HT1080 (cell line): ENCODE measurements at places on chromosomes 6 and 20. TPM values are rescaled to one million over a fixed set of nuclear protein-coding genes. Genes with fewer than 3 reads are reported as not detected.
A peak's percentile ranks its signal among the peaks of the same experiment; 100 is the strongest.

GRCh38 chr6:156344491-156344890, 432.7 kb upstream of the ARID1B start:
- no peak for DNase-seq

GRCh38 chr20:21520702-21521595, 7.1 kb upstream of the NKX2-2 start:
- no peak for DNase-seq

DNA sequence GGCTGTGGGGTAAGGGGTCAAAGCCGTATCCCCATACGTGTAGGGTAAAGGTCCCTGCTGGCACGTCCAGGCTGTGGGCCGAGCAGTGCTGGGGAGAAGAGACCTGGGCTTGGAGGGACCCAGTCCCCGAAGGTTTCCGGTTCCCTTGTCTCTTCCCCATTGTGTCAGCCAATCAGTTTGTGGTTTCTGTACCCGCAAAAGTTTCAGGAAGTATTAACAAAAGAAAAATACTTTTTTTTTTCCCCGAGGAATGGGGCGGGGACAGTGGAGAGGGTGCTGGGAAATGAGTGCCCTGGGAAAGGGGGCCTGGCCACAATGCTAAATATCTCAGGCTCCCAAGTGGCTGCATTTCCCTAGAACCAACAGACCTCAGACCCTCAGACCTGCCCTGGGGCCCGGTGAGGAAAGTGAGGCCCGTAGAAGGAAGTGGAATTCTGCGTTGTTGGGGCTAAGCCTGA, 15.2 kb upstream of the AMD1 start:
- DNase-seq = no peak

- no peak for DNase-seq
Observed at GRCh38 chr6:92468066-92468465, 951.3 kb downstream of the EPHA7 start.

- no peak for DNase-seq
Observed at GRCh38 chr6:3869632-3870527, 20.7 kb downstream of the FAM50B start.

DNA sequence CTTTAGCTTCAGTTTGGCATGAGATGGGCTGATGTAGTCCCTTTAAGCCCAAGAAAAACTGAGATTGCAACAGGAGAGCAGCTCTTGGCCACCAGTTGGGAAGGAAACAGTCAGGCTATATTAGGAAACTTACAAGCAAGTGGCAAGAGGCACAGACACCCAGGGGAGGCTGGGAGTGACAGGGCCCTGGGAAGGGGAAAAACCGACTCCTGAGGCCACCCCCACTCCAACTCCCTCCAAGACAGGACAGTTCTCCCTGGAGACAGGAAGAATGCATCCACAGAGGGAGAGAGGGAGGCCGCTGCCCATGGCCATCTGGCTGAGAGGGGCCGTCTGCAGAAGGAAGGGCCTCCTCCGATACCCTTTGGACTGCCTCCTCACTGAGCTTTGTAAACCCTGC, 20.5 kb downstream of the JPH2 start:
- DNase-seq = peak; percentile 63

DNA sequence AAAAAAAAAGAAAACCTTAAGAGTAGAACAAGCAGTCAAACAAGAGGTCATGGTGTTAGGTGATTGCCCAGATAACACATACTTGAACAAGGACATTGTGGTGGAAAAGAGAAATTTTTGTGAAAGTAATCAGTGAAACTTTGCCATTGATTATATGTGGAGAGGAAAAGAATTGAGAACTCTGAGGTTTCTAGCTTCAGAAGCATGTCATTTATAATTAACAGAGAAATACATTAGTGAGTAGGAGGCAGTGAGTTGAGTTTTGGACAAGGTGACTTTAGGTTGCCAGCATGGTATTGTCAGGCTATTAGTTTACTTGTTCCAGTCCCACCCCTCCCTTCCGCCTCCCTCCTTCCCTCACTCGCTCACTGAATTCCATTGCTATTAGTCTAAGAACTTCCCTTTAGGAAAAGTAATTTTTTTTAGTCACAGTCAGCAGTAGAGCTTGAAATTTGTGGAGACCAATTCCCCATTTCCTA, 17.2 kb downstream of the TAB2 start:
- DNase-seq = peak; percentile 87

DNA sequence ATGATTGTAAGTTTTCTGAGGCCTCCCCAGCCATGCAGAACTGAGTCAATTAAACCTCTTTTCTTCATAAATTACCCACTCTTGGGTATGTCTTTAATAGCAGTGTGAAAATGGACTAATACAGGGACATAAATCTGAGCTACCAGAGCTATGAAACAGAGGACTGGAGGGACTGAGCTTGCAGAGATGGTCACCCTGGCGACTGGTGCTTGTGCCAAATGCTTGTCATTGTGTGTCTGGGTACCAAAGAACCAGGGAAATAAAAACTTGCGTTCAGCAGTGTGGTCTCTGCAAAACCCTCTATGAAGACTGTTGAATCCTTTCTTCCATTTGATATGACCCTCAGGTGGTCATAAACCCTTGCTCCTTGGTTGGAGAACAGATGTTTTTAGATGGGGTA, 105.1 kb upstream of the PRL start:
- no peak for DNase-seq

DNA sequence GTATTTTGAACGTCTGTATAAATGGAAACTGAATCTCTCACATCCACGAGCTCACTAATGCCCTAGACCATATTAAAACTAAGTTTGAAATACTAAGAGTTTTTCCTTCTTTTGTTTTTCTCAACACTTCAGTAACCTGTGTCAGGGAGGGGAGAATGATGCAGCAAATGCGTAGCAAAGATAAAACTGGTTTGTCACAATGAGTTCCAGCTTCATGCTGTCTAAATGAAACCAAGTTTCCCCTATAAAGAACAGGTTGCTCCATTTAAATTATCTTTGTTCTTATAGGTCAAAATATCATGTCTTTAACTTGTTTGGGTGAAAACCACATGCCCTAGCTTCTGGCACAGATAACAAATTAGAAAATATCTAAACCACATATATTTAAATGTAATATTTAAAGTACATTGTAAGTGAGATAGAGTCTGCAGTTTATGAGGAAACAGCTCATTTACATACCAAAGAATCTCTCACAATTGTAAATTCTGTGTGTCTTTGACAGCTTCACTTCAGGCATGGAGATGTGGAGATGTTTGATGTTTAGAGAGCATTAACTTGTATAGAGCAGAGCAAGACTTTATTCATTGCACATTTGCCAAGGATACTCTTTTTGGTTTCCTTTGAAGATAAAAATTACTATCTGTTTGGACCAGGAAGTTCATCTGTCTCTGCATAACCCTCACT, 7.3 kb downstream of the TRDN start:
- DNase-seq = no peak

Gene SLC17A1
- total RNA-seq = not detected in 2 replicates

Gene GABRR1
- not detected in 2 replicates for total RNA-seq

Gene OR2H2
- not detected in 2 replicates for total RNA-seq

Gene PDE7B
- 0.47 and 1.3 TPM in 2 replicates for total RNA-seq

Gene TFAP2C
- total RNA-seq = 8.3 and 11.7 TPM in 2 replicates

Gene NRSN1
- not detected in 2 replicates for total RNA-seq

Gene TAF4
- total RNA-seq = 3.2 and 6.1 TPM in 2 replicates
